ENCODE measurements at places on chromosomes 2 and 18.

DNA sequence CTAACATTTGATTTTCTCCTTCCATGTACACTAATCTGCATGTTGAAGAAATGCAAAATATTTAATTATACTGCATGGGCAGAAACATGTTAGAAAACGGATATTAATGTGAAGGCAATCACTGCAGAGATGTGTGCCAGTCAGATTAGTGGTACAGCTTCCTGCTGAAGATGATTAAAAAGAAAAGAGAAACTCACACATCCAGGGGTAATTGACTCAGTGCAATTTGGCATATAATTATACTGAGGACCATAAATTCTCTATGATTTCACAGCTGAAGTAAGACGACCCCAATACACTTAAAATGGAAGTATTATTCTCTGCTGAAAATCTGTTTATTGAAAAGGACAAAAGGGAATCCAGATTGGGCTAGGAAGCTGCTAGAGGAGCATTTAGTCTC lies 243.4 kb downstream of the TGIF1 start:
- DNase-seq = no peak

DNA sequence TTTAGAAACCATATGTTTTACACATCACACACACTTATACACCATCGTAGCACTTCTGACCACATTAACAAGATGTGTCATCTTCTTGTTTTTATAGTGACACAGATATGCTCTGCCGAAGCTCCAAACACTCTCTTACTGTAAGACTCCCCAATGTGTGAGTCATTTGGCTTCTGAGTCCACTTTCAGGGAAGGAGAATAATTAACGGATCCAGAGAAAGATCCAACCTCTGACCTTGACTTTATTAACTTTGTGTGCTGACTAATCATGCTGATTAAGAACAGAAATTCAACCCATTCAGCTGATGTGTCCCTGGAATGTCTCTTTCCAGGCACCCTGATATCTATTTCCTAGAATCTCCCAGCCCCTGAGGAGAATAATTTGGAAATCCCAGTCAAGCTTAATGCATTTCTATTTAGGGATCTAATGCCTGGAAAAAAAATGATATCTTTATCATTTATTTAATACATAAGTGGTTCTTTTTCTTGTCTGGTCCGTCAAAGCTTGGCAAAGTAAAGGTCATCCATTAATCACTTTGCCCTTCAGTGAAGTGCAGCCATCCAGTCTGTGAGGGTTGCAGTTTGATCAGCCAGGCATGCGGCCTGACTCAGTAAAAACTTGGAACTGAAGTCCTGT lies 615.8 kb upstream of the SYT4 start:
- DNase-seq = no peak

DNA sequence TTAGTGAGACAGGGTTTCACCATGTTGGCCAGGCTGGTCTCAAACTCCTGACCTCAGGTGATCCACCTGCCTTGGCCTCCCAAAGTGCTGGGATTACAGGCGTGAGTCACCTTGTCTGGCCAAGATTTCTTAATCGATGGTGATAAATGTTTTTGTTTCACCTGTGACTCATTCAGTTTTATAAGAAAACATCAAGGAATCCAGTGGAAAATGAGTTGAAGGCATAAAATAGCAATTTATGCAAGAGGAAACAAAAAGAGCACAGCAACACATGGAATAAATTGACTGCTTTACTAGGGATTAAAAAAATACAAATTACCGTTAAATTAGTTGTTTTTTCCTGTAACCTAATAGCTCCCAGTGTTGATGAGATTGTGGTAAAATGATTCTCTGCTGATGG lies 80.2 kb downstream of the CDK15 start:
- no peak for DNase-seq

DNA sequence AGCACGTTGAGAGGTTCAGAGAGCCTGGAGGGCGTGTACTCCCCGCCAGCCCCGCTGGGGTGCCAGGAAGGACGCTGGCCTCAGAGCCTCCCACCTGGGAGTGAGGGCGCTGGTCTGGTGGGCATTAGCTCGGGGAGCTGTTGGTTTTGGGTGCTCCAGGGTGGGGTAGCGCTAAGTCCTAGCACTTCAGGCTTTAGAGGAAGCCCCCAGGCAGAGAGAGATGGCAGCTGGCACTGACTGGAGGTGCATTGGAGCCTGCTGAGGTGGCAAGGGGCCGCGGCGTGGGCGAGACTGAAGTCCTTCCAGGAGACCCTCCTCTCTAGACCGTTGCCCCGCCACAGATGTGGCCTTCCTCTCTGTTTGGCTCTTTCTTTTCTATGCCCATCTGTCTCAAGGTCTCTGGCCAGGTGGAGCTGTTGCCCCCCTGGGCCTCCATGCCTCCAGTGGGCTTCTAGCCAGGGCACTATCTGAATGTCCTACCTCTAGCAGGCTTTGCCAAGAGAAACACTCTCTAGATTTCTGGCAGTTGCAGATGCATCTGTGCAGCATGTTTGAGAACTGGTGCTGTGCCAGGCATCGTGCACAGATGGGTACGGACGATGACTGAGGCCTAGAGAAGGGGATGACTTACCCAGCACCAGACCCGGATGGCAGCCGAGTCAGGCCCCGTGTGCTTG lies 6.6 kb downstream of the CAPN10 start:
- DNase-seq = no peak

DNA sequence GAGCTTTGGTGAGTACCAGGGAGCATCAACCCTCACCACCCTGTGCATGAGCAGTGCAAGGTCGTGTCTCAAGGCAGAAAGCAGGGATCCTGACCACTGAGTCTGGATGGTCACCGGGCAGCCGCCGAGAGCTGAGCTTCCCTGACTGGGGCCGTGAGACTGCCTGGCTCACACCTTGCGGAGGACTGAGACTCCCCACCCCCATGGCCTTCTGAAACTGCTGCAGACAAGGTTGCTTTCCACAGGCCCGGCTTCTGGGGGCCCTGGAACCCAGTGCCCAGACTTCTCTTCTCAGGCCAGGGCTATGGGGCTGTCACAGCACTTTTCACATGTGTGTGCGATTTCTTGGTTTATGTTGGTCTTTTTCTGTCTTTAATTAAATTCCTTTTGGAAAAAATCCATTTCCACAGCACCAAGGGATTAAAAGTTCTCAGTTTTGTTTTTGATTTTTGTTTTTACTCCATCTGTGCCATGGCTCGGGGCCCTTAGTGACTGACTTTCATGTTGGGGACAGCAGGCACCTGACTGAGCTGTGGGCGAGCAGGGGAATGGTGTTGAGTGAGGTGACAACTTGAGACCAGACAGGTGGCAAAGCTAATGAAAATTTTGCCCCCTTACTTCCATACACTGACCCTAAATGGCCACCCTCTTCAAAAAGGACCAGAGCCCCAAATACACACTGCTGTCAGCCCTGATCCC lies 297.9 kb downstream of the CYP26B1 start:
- DNase-seq = no peak

DNA sequence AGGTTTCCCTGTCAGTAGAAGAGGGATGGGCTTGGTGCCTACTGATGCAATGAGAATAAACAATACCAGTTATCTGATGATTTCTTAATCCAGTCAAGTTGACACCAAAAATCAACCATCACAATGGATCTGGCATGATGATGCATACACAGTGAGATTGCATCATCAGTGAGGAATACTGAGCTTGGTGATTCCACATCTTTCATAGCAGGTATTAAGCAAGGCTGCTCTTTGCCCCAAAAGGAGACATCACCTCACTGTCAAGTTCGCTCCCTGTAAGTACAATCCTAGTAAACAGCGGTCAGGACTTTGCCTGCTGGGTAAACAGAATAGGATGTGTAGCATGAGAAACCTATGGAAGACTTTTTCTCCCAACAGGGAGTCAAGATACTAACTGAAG lies 282.7 kb upstream of the CDH2 start:
- no peak for DNase-seq

DNA sequence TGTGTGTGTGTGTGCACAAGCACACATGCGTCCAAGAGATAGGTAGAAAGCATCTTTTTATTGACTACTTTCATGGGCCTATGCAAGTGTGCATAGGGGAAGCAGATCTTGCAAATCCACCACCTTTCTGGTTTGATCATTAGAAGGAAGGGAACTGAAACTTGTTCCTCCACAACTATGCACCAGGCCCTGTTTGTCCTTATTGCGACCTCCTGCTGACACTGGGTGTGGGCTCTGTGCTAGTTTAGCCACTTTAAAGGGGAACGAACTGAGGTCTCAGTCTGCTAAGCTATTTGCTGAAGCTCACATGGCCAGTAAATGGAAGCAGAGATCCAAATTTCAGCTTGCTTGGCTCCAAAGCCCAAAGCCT lies 32.1 kb upstream of the INSIG2 start:
- DNase-seq = no peak

DNA sequence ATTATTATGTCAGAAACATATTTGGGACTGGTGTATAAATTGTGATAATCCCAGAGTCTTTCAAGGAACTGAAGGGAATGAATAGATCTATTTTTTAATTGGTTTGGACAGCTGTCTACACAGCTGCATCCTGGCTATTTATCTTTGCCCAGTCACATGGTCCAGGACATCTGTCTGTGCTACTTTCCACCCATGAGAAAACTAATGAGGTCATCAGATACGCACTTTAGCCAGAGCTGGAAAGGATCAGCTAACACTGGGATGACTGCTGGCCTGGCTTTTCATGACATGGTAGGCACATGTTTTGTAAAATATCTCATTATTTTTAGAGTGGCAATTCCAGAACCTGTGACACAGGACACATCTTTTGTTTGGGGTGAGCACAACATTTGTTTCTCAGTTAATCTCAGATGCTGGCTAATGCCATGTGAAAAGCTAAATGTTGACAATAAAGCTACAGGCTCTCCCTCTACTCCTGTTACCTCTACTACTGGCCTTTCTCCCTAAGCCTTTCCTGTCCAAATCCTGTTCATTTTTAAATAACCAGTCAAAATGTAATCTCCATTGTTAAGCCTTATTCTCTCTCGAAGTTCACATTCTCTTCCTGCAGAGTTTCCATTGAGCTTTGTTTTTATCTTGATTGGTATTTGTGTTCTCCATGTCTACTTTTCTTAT lies 500.7 kb downstream of the RIT2 start:
- no peak for DNase-seq

- no peak for DNase-seq
Observed at GRCh38 chr2:237298151-237299118, 115.5 kb downstream of the COL6A3 start.

- DNase-seq = no peak
Observed at GRCh38 chr2:188983427-188984064, 9.4 kb downstream of the COL3A1 start.

GRCh38 chr18:7923105-7923504 lies 356.0 kb downstream of the PTPRM start:
- no peak for DNase-seq

GRCh38 chr2:121944072-121944831 lies 188.8 kb downstream of the TSN start:
- DNase-seq = no peak

- no peak for DNase-seq
Observed at GRCh38 chr2:69680001-69680675, 36.6 kb upstream of the AAK1 start.

DNA sequence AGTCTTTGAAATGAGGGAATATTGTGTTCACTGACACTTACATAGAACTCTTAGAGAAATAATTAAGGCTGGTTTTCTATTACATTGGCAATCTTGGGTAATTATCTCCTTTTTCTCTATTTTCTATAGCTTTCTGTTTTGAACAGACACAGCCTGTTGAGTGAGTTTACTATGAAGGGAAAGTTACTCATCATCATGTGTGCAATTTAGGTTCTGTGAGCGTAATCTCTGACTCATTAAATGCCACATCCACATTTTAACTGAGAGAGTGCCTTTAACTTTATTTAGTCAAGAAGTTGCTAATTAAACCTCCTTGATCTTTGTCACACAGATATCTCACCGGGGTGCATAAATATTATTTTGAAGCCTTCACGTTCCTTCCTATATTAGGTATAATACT lies 174.0 kb upstream of the SLC8A1 start:
- no peak for DNase-seq

GRCh38 chr18:25494888-25495287 lies 142.9 kb upstream of the ZNF521 start:
- no peak for DNase-seq

GRCh38 chr2:182741620-182742019 lies 25.6 kb downstream of the DNAJC10 start:
- DNase-seq = no peak

GRCh38 chr2:70083344-70084156 lies 3.7 kb upstream of the PCBP1 start:
- DNase-seq = no peak

DNA sequence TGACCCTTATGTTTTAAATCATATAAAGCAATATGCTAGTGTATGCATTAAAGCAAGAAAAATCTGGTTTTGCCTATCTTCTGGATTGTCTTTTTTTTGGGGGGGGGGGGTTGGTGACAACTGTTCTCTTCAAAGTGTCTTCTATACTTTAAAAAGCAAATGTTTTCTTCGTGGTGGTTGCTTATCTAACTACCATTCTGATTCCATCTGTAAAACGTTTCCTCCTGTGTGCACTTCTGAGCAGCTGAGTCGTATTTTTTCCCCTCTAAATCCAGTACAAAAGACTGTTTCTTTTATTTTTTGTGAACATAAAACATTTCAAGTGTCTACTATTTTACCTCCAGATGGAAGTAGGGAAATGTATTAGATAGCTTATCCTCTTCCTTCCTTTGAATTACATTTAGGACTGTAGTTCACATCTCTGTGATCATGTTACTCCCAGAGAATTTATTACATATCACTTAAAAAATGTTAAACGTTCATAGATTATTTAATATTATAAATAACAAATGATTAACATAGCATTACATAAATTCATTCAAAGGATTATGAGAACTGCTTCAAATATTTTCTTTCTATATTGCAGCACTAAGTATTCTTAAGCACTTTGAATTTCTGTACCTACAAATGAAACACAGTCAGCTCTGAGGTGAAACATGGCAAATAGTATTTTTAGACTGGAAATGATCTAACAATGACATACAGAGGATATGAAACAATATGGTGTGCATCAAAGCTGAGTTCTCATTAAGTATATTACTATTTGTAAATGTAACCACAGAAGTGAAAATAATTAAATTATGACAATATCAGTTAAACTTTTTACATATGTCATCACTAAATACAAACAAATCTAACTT lies 56.4 kb downstream of the SCN3A start:
- DNase-seq = no peak

DNA sequence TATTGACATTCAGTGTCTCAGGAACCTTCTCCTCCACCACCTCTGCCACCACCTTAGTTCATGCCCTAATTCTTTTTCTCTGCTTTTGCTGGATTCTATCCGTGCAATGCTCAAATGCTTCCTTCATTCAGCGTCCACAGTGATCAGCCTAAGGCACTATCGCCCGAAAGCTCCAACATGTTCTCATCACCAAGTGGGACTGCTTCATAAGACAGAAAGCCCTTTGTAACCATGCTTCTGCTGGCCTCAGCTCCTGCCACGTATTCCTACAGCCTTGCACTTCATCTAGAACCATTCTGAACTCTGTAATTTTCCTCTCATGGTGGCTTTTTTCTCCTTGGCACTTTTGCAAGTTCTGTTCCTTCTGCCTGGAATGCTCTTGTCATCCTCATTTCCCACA lies 222.9 kb downstream of the HNMT start:
- DNase-seq = no peak

GRCh38 chr18:73947180-73947921 lies 200.3 kb downstream of the FBXO15 start:
- no peak for DNase-seq

- DNase-seq = no peak
Observed at GRCh38 chr18:25831301-25831701, 259.1 kb downstream of the SS18 start.

- peak; percentile 5 for DNase-seq
Observed at GRCh38 chr2:94956797-94957391, 68.6 kb upstream of the MAL start.
